ENCODE measurements at places on chromosomes 13 and 19. TPM values are rescaled to one million over a fixed set of nuclear protein-coding genes. Genes with fewer than 3 reads are reported as not detected.

Gene FSTL3
- total RNA-seq, result 32.3 TPM

Gene CD209
- total RNA-seq, result not detected

Gene INAFM1
- total RNA-seq, result 0.36 TPM

Gene PHLDB3
- total RNA-seq, result 3.3 TPM

Gene SERPINE3
- total RNA-seq, result not detected

Gene ZNF665
- 3.0 TPM for total RNA-seq
